ENCODE measurements at places on chromosomes 2 and 18.

DNA sequence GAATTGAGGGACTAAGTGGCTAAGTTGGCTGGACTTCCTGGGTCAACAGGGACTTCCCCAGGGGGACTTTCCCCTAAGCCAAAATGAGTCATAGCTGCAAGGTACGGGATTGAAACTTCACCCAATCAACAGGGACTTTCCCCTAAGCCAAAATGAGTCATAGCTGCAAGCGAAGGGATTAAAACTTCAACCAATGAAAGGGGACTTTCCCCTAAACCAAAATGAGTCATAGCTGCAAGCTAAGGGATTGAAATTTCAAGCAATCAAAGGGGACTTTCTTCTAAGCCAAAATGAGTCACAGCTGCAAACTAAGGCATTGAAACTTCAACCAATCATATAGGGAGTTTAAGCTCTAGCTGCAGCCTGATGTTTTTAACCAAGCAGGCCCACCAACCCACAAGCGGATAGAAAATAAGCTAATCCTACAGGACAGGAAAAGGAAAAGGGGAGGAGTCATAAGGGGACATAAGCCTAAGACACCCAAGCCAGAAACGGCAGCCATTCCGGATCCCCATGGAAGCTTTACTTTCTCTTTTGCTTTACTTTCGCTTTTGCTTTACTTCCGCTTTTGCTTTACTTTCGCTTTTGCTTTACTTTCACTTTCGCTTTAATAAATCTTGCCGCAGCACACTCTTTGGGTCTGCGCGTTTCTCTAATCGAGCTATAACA lies 1375.4 kb upstream of the CELF4 start:
- DNase-seq: no peak

DNA sequence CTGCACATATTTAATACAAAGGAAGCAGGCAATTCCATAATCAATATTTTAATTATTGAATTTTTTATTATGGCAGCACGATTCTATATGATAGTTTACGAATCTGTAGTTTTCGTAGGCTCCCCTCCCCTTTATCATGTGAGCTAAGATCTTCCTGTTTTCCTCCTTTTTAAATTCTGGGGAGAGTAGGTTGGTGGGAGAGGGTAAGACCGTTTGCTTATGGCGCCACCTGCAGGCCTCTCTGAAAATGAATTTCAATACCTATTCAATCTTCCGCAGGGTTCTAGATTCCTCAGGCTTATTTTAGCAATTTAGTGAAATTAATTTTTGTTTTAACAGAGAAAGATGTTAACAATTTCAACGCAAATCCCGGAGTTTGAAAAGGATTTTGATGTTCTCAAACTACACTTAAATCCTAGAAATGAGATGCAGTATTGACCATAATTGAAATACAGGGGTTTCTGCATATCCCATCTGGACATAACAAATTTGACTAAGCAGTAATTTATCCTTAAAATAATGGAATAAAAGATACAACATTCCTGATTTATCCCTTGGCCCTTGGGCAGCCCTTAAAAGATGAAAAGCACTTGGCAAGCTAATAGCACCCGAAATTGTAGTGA lies 12.8 kb upstream of the GBX2 start:
- DNase-seq: peak; percentile 58

DNA sequence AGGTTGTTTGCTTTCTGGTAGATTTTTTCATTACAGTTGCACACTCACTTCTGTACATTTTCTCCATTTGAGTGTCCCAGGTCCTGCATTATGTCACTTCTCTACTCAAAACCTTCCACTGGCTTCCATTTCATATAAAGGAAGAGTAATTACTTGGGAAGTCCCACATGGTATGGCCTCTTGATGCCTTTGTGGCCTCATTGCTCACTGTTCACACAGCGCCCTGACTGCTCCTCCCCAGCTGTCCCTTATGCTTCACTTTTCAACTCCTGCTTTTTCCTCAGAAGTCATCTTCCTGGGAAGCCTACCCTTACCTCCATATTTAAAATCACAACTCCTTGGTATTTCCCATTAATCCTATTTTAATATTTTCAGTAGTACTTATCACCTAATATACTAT lies 24.7 kb downstream of the GULP1 start:
- no peak for DNase-seq

DNA sequence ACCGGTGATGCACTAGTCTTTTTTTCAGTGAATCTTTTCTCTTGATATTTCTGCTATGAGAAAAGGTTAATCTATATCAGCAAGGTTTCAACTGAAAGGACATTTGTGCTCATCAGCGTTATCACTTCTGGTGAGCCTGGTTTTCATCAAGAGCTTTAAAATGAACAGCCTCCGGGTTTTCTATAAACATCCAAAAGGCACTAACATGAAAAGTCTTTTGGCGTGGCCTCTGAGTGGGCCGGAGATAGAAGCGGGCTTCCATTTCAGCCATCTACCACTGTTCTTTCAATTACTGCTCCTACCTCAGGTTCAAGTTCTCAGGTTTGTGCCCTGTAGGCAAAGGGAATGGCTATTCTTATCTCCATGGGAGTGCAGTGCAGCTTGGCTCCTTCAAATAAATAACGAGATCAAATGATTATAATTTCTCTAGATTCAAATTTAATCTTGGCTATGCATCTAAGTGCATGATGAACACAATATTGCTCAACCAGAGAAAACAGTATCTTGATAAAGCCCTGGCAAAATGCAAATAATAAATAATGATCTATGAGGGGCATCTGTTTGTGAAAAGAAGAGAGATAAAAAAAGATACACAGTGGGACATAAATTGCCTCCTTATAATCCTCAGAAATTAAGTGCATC lies 314.8 kb downstream of the CDH2 start:
- peak; percentile 67 for DNase-seq

DNA sequence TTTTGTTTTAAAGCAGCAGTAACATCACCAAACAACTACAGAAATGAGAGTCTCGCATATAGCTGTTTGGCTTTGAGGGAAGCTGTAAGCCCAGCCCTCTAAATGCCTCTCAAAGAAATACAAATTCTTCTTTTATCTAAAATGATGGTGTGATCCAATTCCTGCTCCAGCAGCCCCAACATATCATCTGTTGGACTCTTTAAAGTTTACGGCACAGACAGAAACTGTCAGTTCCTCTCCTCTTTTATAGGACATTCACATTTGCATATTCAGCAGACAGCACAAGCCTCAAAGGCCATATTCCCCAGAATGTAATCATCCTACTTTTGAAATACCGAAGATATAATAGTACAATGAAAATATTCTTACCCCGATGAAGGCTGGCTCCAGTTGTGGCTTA lies 216.9 kb upstream of the REV1 start:
- no peak for DNase-seq

DNA sequence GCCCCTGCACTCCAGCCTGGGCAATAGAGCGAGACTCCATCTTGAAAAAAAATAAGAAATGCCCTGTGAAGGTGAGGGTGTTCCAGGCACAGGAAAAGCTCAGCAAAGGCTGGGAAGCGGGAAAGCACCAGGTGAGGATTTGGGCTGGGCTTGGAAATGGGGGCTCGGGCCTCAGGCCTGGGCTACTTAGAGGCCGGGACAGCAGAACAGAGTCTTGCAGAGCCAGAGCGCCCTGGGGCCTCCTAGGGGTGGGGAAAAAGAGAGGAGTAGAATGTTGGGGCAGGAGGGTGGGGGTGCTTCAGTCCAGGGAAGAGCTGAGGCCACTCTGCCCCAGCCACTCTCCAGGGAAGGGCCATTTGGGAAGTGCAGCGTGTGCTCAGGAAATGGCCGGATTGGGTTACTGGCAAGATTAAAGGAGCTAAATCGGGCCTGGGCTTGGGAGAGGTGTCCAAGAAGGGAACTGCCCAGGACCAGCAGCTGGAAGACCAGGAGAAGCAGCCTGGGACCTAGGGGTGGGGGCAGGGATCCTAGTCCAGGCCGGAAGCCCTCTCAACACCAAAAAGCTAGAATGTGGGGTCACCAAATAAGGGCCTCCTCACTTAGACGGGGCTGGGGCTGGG lies 13.8 kb upstream of the DES start:
- DNase-seq: no peak

DNA sequence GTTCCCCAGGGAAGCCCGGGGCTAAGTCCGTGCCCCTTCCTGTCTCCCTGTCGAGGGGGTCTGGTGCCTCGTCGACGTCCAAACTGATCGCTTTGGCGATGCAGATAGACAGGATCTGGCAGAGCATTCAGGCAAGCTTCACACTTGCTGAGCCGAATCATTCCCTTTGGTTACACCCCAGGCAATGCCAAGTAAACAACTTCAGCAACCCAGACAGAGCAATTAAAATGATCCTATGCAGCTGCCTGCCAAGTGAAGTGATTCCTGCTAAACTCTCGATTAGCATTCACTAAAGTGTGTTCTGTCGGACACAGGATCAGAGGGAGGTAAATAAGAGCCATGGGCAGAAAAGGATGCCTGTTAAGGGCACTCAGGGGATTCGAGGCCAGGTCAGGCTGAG lies 108.2 kb upstream of the RAB12 start:
- peak; percentile 72 for DNase-seq

DNA sequence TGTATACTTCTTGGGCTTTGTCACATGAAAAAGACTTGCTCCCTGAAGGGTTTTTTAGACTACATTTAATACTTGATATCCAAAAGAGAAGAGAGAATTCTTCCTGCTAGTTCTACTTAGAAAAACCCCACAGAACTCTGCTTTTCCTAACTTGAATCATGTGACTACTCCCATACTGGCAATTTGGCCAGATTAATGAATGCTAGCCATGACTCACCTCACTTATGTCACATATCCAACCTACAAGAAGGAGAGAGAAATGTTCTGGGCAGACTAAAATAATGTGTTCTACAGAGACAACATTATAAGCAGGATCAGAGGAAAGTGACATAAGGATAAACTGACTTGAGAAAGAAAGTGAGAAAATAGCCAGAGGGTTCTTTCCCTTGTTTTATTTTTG lies 249.3 kb upstream of the GULP1 start:
- no peak for DNase-seq

GRCh38 chr2:121470917-121471316 lies 59.8 kb upstream of the RNU4ATAC start:
- DNase-seq: no peak

GRCh38 chr2:26704441-26704977 lies 12.0 kb downstream of the KCNK3 start:
- DNase-seq: no peak

Data from NCI-H146 (cell line).